D721Med (cell line): ENCODE measurements at places on chromosomes 4 and X.

DNA sequence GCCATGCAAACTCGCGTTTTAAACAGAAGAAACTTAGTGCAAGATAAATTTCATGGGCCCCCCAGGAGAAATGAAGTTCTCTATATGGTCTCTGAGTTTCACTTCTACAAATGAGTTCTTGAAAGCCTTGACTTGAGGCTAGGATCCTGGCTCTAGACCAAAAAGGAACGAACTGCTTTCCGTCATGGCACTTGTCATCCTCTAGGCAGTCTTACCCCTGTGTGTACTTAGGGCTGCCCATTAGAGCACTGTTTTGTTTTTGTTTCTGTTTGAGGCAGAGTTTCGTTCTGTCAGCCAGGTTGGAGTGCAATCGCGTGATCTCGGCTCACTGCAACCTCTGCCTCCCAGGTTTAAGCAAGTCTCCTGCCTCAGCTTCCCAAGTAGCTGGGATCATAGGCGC, 29.0 kb downstream of the RNF4 start:
- DNase-seq = no peak

DNA sequence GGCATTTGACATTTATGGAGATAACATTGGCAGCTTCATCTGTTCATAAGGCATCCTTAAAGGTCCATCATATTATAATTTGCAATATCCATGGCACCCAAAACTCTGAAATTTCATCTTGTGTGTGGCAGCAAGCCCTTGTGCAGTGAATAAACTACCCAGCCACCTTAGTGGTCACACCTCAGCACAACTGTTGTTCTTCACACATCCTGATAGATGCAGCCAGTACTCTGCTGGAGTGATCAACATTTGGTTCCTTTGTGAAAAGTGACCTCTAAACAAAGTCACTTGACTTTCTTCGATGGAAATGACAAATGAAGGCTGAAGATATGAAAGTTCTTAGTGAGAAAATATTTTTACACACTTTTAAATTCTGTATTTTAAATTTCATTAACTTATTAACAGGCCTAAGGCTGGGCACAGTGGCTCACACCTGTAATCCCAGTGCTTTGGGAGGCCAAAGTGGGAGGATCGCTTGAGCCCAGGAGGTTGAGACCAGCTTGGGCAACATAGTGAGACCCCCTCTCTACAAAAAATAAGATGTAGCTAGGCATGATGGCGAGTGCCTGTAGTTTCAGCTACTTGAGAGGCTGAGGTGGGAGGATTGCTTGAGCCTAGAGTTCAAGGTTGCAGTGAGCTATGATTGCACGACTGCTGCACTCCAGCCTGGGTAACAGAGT, 161.4 kb downstream of the SPRY1 start:
- DNase-seq = no peak

- DNase-seq = no peak
These were observed 132.8 kb upstream of the SLC7A11 start for GRCh38 chr4:138374947-138375346.

DNA sequence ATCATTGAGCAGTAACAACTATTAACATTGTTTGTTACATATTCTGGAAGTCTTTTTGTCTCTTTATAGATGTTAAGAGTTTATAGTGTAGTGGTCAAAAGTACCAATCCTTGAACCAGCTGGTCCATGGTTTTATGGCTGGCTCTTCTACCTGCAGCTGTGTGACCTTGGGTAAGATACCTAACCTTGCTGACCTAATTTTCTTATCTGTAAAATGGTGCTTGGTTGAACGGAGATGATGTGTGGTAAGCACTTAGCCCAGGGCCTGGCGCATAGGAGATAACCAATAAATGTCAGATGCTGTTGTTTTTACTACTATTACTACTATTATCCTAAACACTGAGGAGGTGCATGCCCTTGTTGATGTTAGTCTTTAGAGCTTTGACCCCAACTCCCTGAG, 116.6 kb downstream of the TMEM164 start:
- no peak for DNase-seq

- DNase-seq = no peak
These were observed 56.5 kb upstream of the PGM2 start for GRCh38 chr4:37770016-37770415.

DNA sequence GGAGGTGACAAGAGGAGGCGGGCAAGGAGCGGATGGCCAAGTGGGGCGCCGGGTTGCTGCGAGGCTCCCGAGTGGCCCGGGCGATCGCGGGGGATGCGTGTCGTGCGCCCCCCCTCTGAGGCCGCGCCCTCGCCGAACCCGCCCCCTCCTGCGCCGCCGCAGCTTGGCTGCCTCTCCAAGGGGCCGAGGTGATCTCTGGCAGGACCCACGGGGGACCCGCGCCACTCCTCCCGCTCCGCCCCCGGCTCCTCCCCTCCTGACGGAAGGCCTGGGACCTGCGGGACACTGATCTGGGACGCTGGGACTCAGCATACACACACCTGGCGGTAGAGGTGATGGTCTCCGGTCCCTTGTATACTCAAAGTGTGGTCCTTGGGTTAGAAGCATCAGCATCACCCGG, 21.9 kb upstream of the FAM47C start:
- no peak for DNase-seq

DNA sequence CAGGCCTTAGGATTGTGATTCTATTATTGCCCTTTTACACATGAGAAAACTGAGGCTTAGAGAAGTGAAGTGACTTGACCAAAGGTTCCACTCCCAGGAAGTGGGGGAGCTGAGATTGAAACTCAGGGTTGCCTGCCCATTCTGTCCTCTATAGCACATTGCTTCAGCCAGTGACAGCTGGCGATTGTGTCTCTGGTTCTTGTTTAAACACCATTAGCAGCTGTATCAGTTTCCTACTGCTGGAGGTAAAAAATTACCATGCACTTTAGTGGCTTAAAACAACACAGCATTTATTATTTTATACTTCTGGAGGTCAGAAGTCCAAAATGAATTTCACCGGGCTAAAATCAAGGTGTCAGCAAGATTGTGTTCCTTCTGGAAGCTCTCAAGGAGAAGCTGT, 205.8 kb upstream of the MAMLD1 start:
- no peak for DNase-seq

DNA sequence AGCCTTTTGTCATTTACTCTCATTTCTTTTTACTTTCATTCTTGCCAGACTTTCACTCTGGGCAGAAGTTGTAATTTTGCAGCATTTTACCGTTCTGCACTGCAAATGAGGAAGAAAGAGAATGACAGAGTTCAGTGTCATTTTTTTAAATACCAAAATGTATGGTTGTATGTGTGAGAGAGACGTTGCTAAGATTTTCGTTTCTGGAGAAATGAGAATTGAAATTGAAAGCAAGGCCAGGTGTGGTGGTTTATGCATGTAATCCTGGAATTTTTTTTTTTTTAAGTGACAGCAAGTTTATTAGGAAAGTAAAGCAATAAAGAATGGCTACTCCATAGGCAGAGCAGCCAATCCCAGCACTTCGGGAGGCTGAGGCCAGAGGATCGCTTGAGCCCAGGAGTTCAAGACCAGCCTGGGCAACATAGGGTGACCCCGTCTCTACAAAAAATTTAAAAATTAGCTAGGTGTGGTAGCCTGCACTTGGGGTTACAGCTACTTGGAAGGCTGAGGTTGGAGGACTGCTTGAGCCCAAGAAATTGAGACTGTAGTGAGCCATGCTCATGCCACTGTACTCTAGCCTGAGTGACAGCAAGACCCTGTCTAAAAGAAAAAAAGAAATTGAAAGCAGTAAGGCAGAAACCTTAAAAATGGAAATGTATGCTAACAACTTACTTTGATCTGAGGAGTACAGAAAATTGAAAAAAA, 12.9 kb downstream of the DCK start:
- DNase-seq = no peak

GRCh38 chr4:14000091-14000814, 372.7 kb upstream of the BOD1L1 start:
- DNase-seq = no peak

DNA sequence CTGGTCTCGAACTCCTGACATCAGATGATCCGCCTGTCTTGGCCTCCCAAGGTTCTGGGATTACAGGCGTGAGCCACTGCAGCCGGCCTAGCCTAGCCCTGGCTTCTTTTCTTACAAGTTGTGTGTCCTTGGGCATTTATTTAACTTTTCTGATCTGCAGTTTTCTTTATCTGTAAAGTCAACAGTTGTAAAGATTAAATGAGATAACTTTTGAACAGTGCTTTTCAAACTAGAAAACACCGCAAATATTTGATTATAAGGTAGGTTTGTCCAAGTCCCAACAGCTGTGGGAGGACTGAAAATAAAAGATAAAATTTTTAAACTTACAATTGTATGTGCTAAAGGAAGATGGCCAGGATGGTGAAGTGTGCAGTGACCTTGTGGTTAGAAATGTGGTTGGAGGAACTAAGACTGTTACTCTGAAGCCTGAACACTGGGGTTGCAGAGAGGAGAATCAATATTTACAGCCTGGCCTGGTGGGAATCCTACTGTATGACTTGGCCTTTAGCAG, 44.8 kb downstream of the GSX2 start:
- no peak for DNase-seq

DNA sequence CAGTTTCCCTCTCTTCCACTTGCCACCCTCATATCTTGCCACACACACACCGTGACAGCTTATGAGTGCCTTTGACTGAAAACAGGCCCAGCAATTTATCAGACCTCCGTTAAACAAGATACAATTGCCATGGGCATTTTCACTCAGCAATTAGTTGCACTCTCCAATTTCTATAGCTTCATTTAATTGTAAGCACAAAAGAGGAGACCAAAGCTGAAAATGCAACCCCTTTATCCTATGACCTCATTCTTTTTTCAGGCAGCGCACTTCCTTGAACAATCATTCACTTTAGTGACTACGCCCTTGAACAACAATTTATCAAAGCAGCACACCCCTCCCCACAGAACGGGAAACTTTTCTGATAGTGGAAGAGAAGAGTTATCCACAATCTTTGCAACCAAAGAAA, 4.1 kb downstream of the POF1B start:
- no peak for DNase-seq

DNA sequence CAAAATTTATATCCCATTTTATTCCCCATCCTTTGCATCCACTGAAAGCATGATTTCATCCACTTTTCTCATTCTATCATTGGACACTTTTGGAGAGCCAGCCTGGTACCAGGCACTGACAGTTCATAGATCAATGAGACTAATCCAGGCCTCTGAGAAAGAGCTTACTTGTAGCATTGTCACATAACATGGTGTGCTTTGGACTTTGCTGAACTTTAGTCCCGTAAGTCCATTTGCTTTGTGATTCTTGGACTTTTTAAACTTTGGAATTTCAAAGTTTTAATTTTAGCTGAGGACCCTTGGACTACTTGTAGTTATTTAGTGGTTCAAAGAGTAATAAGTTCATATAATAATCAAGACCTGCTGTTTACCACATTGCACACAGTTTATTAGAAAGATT, 11.5 kb downstream of the LIAS start:
- DNase-seq = no peak

- no peak for DNase-seq
These were observed 12.8 kb upstream of the GUCY1B1 start for GRCh38 chr4:155745984-155746383.

- DNase-seq = no peak
These were observed 10.9 kb upstream of the UBE2K start for GRCh38 chr4:39687014-39687413.

DNA sequence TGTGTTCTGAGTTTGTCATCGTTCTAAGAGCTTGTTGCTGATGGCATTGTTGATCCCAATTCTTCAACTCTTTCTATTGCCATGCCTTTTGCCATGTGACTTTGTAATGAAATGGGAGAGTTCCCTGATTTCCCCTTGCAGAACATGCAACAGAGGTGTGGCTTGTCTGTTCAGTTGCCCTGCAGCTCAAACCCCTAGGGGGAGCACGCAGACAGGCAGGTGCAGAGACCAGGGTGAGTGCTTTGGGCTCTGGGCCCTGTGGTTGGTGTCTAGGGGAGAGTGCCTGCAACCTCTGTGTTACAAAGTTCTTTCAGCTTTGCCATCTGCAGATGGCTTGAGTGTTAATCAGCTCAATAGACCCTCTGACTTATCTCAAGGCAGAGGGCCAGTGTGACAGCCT, 332.7 kb downstream of the MID1IP1 start:
- no peak for DNase-seq

DNA sequence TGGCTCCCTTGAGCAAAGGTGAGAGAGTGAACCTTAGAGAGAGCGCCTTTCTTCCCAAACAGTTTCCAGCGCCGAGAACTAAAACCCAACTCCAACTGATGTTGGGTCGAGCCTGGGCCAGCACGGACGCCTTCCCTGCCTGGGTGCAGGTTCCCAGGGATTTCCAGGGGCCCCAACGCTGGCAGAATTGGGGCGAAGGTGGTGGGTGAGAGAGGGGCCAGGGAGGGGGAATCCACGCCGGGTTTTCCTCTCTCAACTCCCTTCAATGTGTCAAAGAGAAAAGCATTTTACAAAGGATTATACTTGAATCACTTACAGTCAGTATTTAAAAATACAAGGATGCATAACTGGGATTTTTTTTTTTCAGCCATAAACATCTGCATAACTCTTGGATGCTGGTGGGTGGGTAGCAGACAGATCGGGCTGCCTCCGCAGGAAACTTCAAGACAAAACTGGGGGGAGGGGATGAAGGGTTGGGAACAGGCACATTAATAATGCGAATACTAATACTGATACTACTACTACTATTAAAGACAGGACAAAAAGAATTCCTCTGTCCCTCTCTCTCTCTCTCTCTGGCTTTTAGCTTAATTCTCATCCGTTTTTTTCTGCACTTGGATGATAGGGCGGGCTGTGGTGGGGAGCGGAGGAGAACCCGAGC, 1.3 kb upstream of the ARX start:
- no peak for DNase-seq

DNA sequence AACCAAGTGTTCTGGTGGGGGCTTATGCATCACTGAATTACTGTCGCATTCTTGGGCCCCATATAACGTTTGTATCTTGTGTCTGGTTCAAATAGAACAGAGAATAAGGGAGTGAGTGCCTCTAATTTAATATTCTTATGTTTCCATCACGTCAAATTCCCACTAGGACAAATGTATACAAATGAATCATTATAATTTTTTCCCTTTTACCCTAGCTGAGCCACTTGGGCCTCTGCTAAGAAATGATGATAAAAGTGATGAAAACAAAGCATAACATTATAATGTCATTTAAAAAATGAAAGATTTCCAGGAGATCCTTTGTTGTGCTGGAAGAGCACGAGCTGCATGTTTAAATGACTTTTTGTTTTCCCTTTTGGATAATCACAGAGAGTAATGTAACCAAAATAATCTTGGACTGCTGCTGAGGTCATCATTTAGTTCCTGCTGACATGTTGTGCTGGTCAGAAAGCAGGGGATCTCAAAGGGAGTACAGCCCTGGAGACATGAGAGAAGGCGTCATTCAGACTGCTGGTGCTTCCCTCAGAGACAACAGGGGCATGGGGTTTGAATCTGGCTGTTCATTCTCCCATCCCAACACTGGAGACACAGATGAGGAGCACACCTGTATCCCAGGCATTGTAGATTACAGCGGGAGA, 105.1 kb upstream of the SCOC start:
- DNase-seq = no peak
